ENCODE measurements at places on chromosomes 6 and 20. TPM values are rescaled to one million over a fixed set of nuclear protein-coding genes. Genes with fewer than 3 reads are reported as not detected.

The WFDC10B gene
- polyA plus RNA-seq: not detected

The CLDN20 gene
- not detected for polyA plus RNA-seq

The PRSS16 gene
- not detected for polyA plus RNA-seq

The HCRTR2 gene
- not detected for polyA plus RNA-seq

The TDRD6 gene
- polyA plus RNA-seq: not detected

The SMIM28 gene
- polyA plus RNA-seq: not detected

The PROKR2 gene
- not detected for polyA plus RNA-seq

The CRYBG1 gene
- polyA plus RNA-seq: 13.0 TPM

The ATAT1 gene
- 0.79 TPM for polyA plus RNA-seq

All from naive B cell (primary cell).